ENCODE measurements at places on chromosomes 7 and 10. TPM values are rescaled to one million over a fixed set of nuclear protein-coding genes. Genes with fewer than 3 reads are reported as not detected.

Gene OR13A1
- total RNA-seq = not detected

Gene VAX1
- not detected for total RNA-seq

Gene TMEM225B
- 2.6 TPM for total RNA-seq

Gene JCAD
- 27.1 TPM for total RNA-seq

Gene DYDC2
- total RNA-seq = 0.57 TPM

Gene HDAC9
- 22.1 TPM for total RNA-seq

Gene IFIT3
- 20.1 TPM for total RNA-seq

Gene CDHR3
- 7.1 TPM for total RNA-seq

Gene LGI1
- total RNA-seq = not detected

Gene NEURL1
- 1.2 TPM for total RNA-seq

Gene FGFBP3
- total RNA-seq = 2.7 TPM

Gene COBL
- 42.7 TPM for total RNA-seq

Gene NAT16
- not detected for total RNA-seq

Gene SNX10
- 72.0 TPM for total RNA-seq

Gene CPA1
- total RNA-seq = 0.50 TPM

Gene CLEC2L
- total RNA-seq = not detected

Gene PTPRN2
- 4.8 TPM for total RNA-seq

Gene CRYGN
- 0.22 TPM for total RNA-seq

Gene NOS3
- 51.7 TPM for total RNA-seq

Gene FOXI2
- 1.1 TPM for total RNA-seq

Gene GNGT1
- total RNA-seq = 0.35 TPM

Gene MET
- total RNA-seq = 225 TPM

Gene PIK3AP1
- 28.4 TPM for total RNA-seq

Gene OR2A1
- not detected for total RNA-seq

Gene PWWP2B
- 24.3 TPM for total RNA-seq

Gene ADAM12
- 3.3 TPM for total RNA-seq

Gene ASNS
- total RNA-seq = 34.1 TPM

Gene GCK
- 0.25 TPM for total RNA-seq

Gene ELMO1
- total RNA-seq = 35.4 TPM

Gene WDR11
- total RNA-seq = 60.8 TPM

Gene TRPV5
- 1.4 TPM for total RNA-seq

Gene ADAM8
- total RNA-seq = 16.6 TPM

Gene CLDN4
- 342 TPM for total RNA-seq

Gene ASB10
- not detected for total RNA-seq

Gene TYW1
- 20.7 TPM for total RNA-seq
